Posterior vena cava (tissue), 2 donors: ENCODE measurements at places on chromosomes 4 and X. TPM values are rescaled to one million over a fixed set of nuclear protein-coding genes. Genes with fewer than 3 reads are reported as not detected.

DNA sequence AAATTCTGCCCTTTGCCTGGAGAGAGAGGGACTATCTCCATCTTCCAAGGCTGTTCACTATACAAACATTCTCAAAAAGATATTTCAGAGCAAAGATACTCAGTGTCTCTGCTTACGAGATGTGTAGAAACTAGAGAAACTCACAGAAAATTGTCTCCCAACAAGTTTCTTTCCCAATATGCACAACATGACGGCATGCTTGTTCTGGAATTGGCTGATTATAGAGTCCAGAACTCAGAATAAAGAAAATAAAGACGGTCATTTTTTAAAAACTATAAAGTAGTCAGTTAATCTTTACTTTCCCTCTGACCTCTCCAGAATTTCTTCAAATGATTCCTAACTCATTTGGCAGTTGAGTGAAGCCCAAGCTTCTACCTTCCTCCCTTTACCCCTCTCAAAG is 285.5 kb upstream of the KLF3 start:
- DNase-seq, result no peak

Gene CCSER1
- 7.0 TPM for total RNA-seq

GRCh38 chrX:133218329-133218728 is at the start of gene TFDP3:
TSS of gene TFDP3 (minus strand) at chrX:133218354. CDS start at chrX:133218259, 95 bp downstream.
- no peak for DNase-seq

Gene PPP1R2C
- total RNA-seq, result not detected

DNA sequence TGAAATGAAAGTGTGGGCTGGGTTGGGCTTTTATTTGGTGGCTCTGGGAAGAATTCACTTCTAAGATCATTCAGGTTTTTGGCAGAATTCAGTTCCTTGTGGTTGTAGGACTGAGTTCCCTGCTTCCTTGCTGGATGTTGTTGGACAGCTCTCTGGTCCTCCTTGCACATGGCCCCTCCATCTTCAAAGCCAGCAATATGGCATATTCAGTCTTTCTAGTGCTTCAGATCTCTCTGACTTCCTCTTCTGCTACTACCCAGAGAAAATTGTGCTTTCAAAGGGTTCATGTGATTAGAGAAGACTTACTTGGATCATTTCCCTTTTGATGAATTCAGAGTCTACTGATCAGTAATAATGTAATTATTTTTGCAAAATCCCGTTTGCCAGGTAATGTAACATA is 12.8 kb upstream of the IGFBP7 start:
- DNase-seq, result no peak

Gene STBD1
- total RNA-seq, result 37.4 TPM

GRCh38 chr4:113772319-113772718 is 10.8 kb upstream of the CAMK2D start:
- no peak for DNase-seq

GRCh38 chr4:140094438-140095420 is 59.3 kb downstream of the MAML3 start:
- peak; percentile 94 for DNase-seq

GRCh38 chr4:56129431-56129861 is 180.7 kb downstream of the CEP135 start:
- DNase-seq, result no peak

- DNase-seq, result no peak
Measured at GRCh38 chr4:158724637-158725036, 1.4 kb upstream of the PPID start.

DNA sequence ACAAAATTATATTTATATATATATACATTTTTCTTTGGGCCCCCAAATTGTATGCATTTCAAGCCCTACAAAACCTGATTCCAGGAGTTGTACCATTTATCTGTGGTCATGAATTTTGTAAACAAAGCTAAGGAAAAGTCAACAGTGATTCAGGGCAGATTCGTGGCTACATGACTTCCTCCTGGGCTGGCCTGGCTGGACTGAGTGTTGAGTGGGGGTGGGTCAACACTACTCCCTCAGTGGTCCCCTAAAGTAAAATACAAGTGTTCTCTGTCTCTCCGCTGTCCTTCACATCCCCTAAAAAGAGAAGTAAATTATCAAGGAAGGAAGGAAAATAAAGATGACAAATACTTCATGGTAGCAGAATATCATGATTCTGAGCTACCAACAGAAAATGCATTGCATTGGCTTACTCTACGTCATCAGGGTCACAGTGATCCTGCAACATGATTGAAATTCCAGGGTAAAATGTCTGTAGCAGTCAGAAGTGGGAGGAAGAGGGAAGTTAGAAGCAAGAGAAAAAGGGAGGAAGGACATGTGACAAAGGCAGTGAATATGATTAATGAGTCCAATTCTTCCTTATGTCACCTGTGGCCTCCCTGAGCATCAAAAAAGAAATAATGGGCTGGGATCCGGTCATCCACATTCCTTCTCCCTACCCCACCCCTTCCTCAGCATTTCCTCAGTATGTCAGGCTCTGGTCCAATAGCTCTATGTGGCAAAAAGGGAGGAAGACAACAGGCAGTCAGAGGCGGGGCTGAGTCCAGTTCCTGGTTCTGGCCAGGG is 42.4 kb upstream of the MYOZ2 start:
- DNase-seq, result no peak

- DNase-seq, result no peak
Measured at GRCh38 chr4:16092682-16093319, 9.0 kb upstream of the PROM1 start.

Gene CNOT6L
- 38.3 TPM for total RNA-seq

Gene CHRNA9
- total RNA-seq, result not detected

Gene ETDA
- not detected for total RNA-seq

DNA sequence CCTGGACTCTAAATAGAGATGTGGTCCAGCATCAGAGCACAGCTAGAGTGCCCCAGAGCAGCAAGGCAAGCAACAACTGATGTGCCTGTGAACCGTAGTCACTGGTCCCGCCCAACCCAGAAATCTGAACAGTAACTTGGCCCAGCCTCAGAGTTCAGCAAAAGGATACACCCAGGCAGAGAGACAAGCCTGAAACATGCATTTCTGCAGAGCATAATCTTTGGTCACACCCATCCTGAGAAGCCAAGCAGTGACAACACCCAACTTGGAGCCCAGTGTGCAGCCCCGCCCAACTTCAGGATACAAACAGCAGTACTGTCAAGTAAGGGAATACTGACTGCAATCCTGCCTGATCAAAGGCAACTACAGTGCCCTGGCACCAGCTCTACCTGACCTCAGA is 78.9 kb downstream of the CCDC160 start:
- DNase-seq, result no peak
